NCI-H1417 (cell line): ENCODE measurements at places on chromosomes 5 and 9.

DNA sequence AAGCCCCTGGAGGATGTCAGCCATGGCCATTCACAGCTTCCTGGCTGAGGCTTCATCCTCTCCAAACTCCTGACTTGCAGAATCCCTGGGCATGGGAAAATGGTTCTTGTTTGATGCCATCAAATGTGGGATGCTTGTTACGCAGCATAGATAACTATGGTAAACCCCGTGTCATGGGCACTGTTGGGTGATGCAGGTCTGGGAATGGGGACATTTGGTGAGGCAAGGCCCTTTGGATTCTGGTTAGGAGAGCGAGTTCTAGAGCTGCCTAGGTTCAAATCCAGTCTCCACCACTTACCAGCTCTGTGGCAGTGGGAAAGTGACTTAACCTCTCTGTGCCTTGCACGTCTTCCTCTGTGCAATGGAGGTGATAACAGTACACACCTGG is 41.7 kb upstream of the ANKRD33B start:
- no peak for DNase-seq

GRCh38 chr9:121297389-121297788 is 29.4 kb downstream of the GSN start:
- DNase-seq, result no peak

DNA sequence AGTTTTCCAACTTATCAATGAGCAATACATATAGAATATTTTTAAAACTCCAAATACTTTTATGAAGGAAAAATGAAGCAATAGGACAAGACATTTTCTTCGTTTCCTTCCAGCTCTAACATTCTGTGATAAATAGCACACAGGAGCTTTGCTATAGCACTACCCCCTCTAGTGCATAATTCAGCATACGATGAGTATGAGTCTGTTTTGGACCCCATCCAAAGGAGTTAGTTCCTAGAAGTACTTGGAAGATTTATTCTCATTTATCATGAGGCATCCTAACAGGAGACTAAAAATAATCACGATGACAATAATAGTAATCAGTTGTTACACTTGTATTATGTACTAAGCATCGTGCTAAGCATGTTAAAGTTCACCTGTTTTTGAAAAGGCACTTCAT is 1061.3 kb upstream of the DMAC1 start:
- DNase-seq, result no peak

GRCh38 chr9:93958819-93959682 is 3.9 kb upstream of the BARX1 start:
- DNase-seq, result no peak

DNA sequence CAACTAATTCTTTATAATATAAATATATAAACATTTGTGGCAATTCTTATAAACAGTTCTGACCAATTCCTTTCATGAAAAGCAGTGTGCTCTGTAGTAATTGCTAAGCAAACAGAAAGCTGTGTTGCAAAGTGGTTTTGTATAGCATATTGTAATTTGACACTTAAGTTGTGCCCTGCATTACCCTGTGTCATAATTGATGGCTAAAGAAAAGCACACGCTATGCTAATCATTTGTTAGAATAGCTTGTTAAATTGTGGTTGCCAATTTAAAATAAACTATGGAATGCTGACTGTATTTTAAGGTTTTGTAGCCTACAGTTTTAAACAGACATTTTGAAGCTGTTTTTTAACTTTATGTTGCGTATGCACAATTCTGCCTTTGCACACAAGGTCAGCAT is 140.0 kb downstream of the PBX3 start:
- DNase-seq, result peak; percentile 96

DNA sequence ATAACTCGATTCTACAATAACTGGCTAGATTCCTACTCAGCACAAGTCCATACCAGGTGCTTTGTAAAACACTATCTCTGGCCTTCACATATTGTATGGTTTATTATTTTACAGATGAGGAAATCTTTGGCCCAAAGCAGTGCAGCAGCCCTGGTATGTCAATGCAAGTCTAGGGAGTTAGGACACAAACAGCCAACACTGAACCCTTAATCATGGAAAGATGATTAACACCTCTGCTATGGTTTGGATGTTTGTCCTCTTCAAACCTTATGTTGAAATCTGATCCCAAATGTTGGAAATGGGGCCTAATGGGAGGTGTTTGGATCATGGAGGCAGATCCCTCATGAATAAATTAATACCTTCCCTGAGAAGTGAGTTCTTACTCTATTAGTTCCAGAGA is 76.6 kb downstream of the MAPKAP1 start:
- DNase-seq, result no peak

GRCh38 chr5:155773680-155774079 is 553.3 kb upstream of the SGCD start:
- DNase-seq, result no peak

DNA sequence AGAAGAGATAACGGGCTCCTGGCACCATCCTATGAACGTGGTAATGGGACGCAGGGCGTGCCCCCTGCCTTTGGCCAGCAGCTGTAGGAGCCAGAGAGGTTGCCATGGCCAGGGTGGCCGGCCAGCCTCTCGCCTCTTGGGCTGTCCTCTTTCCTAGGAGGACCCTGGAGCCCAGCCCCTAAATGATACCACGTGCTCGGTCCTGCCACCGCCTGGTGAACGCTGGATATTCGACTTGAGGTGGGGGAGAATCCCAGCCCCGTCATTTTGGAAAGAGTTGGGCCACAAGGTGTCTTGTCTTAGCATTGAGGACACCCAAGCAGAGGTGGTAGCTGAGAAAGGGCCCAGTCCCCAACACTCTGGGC is 391 bp upstream of the NRG2 start:
- DNase-seq, result no peak

DNA sequence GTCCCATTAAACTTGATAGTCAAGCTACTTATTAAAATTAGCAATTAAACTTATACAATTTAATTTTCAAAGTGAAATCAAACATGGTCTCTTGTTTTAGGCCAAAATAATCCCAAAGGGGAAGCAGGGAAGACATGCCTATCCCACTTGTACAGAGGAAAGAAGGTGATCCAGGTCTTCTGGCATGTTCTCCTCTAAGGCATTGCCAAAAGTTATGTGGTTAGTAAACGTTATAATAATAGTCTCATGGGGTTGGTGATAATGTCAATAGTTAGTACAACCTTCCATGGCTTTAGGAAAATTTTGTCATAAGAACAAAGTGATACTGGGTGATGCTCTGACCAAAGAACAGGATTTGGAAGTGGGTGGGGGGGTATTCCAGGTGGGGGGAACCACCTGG is 52.8 kb downstream of the ROR2 start:
- DNase-seq, result no peak

GRCh38 chr5:158324236-158324635 is 465.3 kb upstream of the CLINT1 start:
- DNase-seq, result peak; percentile 15

- no peak for DNase-seq
These were observed 62.7 kb upstream of the PDE4D start for GRCh38 chr5:59956130-59956783.

GRCh38 chr9:122261469-122261881 is 3.2 kb downstream of the RBM18 start:
- no peak for DNase-seq

DNA sequence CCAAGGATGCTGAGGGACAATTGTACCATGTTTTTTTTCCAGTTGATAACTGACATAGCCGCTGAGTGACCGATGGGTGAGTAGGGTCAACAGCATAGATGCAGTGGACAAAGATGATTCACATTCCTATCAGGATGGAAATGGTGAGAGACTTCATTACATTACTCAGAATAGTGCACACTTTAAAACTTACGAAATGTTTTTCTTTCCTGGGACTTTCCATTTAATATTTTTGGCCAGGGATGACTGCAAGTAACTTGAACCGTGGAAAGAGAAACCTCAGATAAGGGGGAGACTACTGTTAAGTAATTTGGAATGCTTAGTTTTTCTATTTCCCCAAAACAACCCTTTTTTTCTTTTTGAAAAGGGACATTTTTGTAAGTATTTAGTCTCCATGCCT is 3.0 kb upstream of the TUSC1 start:
- no peak for DNase-seq

- no peak for DNase-seq
These were observed 14.3 kb downstream of the MCCC2 start for GRCh38 chr5:71601222-71602026.

GRCh38 chr9:114607671-114608524 is 3.2 kb upstream of the TMEM268 start:
- DNase-seq, result no peak

GRCh38 chr5:135213466-135214239 is 179.6 kb upstream of the PITX1 start:
- peak; percentile 1 for DNase-seq

DNA sequence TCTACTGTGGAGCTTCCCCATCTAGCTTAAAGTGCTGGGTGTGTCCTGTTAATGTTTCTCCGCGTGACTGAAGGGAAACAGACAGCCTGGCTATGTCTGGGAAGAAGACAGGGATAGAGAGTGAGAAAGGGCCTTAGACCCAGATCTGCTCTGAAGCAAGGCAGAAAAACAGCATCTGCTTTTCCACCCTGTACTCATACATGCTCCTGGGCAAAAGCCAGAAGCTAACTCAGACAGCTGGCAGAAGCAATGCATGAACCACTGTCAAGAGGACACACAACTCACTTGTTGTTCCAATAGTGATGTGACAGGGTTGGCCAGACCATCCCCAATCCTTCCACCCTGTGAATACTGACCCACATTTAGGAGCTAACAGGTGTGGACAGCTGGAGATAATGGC is 63.3 kb downstream of the DPYSL3 start:
- DNase-seq, result no peak

- DNase-seq, result no peak
These were observed 4.6 kb downstream of the ADAMTSL2 start for GRCh38 chr9:133538851-133539833.

DNA sequence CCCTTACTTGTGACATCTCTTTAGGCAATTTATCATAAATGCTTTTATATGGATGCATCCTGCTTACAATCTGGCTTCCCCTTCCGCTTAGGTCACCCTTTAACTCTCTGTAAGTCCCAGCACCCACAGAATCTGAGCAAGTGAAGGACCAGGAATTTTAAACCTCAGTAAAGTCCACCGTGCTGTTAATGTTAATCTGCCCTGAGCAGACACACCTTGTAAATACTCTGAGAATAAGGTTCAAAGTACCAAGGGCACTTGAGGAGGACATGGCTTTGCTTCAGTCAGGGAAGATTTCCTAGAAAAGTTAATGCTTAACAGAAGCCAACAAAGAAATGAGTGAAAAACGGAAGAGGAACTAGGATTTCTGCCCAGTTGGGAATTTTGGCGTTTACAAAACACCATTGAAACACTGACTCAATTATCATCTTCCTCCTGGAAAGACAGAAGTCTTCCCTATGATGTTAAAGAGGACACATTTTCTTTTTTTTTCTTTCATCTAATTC is 26.4 kb upstream of the TTC39B start:
- DNase-seq, result no peak

GRCh38 chr9:123658792-123659191 is 271.1 kb downstream of the DENND1A start:
- DNase-seq, result no peak

- DNase-seq, result peak; percentile 4
These were observed 1.3 kb downstream of the CD72 start for GRCh38 chr9:35616681-35617459.

- DNase-seq, result no peak
These were observed 6.2 kb downstream of the ANGPTL2 start for GRCh38 chr9:127116088-127116726.

DNA sequence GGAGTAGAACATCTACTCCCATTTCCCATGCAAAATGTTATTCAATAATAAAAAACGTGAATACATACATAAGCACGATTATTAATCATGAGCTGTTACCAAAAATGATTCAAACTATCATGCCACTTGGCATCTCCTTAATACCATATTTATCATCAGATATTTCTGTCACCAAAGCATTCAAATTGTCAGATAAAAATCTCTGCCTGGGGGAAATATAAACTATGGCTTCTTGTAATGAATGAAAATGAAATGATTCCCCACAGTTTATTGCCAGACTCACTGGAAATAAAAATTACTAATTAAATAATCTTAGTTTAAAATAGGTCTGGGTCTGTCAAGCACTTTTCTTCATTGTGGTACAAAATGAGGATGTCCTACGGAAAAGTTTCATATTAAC is 265.4 kb downstream of the EDIL3 start:
- no peak for DNase-seq

DNA sequence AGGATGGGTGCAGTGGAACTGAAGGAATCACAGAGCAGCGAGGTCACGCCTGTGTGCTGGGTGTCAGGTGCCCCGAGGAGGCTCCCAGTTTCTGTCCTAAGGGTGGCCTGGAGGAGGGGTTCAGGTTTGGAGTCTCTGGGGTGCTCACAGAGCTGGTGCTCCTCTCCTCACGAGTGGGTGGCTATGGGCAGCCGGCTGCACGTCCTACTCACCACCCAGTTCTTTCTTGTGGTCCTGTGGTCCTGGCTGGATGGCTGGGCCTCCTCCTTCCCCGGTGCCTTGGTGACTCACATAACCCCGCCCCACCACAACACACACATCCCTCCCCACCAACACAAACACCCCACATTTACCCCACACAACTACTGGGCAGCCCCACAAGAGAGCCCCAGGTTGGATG is 9.9 kb upstream of the PTGS1 start:
- no peak for DNase-seq

- peak; percentile 66 for DNase-seq
These were observed 132.4 kb downstream of the ROR2 start for GRCh38 chr9:91817493-91818224.

DNA sequence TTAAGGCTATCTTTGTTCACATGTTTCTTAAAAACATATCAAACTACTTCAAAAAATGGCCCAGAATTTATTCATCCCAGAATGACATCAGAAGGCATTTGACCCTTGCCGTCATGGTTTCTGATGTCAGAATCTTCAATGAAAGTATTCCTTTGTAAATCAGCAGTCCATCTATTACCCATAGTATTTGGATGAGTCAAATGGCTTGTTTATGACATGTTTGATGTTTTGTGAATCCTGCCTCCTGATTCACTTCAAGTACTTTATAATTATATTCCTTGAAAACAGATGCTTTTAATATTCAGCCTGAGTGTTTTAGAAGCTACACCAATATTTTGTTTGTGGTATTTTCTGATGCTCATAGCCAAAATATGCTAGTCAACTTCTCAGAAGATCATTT is 200.8 kb upstream of the MEF2C start:
- DNase-seq, result no peak

GRCh38 chr5:10634050-10634449 is 70.2 kb downstream of the ANKRD33B start:
- DNase-seq, result no peak

DNA sequence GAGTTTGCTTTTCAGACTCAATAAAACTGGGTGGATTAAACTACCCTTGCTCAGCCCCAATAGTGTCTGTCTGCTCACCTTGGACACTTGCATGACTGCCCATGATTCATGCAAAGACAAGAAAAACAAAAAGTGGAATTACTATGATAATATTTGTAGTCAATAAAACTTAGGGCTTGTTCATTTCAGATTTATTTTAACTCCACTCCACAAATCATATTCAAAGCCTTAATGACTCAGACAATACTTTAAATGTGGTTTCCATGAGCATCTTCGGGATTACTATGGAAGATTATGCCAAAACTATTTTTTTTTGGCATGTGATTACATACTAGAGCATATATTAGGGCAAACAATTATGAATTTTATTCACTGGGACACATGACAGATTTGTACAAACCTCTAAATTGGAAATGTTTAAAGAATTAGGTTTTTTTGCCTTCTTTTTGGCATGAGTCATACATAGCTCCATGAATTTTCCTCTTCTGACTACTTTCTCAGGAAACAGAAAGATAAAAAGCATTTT is 468.9 kb downstream of the ACTL7B start:
- DNase-seq, result no peak
